ENCODE measurements at places on chromosomes 1 and 21. TPM values are rescaled to one million over a fixed set of nuclear protein-coding genes. Genes with fewer than 3 reads are reported as not detected.

Gene ICOSLG
- 4.1 TPM for total RNA-seq

Gene TSSK3
- total RNA-seq: 1.2 TPM

Gene PDE4DIP
- 33.8 TPM for total RNA-seq

Gene CELF3
- not detected for total RNA-seq

Gene MPC2
- 60.3 TPM for total RNA-seq

Gene EFHD2
- total RNA-seq: 55.8 TPM

Gene GJA9
- total RNA-seq: not detected

Data from activated naive CD4-positive, alpha-beta T cell treated with anti-CD3 and anti-CD28 coated beads, Interleukin-2, amount 50 U/mL, for 72 hours (primary cell).